ENCODE measurements at places on chromosomes 5 and 9.

DNA sequence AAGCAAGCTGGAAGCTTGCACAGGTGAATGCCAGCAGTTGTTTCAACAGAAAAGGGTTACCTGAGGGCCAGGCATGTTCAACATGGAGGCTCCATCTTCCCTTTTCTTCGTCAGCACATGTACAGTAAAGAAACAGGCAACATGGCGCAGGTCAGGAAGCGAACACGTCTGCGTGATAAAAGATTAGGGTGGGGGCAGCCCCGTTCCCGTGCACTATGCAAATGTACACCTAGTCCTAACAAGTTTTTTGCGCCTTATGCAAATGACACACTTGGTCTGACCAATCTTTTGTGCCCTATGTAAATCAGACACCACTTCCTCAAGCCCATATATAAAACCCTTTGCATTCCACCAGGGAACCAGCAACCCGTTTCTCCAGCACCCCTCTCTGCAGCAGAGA lies 452.1 kb upstream of the PTPRD start:
- peak; percentile 3 for DNase-seq

DNA sequence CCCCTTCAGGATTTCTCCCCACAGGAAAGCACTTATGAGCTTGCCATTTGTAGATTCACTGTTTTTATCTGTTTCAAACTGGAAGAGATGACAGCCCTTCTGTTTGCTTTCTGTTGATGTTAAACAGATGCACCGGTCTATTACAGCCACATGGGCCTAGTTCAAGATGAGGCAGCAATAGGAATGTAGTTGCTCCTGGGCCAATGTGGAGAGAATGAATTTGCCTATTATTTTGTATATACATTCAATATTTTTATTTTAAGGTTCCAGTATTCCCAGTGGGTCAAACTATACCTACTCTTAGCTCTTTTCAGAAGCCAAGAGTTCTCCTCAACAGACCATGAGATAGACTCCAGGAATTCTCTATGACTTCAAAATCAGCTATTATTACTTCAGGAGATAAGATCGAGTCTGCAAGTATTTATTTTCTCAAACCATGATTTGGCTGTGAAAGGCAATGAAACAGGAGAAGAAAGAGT lies 461.6 kb downstream of the RASEF start:
- no peak for DNase-seq

DNA sequence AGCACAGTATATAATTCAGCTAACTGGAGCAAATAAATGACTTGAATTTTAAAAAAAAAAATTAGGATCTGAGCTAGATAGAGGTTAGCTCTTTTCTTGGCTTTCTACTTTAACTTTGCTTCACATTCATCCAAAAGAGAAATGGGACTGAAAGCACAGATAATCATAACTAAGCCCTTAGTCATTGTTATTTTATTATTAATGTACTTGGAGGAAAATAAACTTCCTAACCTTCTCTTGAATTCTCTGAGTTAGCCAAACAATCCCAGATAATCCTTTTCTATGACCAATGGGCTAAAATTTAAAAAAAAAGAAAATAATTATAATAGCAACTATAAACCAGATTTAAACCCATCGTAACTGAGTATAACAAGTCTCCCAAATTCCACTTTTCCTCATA lies 57.6 kb upstream of the RASA1 start:
- DNase-seq = no peak

- DNase-seq = no peak
Observed at GRCh38 chr9:134370213-134370492, 43.9 kb downstream of the RXRA start.

- DNase-seq = no peak
Observed at GRCh38 chr9:128106181-128106939, 21.2 kb downstream of the PTGES2 start.

GRCh38 chr5:14337593-14337992 lies 194.5 kb downstream of the TRIO start:
- no peak for DNase-seq

- no peak for DNase-seq
Observed at GRCh38 chr9:137055385-137056364, 1.8 kb upstream of the ENTPD2 start.

DNA sequence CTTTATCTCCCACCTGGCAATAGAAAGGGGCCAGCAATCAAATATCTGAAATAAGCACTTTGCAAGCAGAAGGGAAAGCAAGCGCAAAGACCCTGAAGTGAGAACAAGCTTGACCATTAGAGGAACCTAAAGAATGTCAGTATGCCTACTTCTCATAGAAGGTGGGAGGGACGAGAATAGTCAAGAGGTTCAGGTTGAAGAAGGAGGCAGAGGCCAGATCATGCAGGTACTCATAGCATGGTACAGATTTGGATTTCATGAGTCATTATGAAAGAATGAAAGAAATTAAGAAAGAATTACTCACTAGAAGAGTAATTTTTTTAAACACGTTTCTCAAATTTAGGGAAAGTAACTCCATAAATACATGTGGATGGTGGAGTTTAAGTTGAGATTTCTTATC lies 33.7 kb downstream of the MCTP1 start:
- DNase-seq = no peak

DNA sequence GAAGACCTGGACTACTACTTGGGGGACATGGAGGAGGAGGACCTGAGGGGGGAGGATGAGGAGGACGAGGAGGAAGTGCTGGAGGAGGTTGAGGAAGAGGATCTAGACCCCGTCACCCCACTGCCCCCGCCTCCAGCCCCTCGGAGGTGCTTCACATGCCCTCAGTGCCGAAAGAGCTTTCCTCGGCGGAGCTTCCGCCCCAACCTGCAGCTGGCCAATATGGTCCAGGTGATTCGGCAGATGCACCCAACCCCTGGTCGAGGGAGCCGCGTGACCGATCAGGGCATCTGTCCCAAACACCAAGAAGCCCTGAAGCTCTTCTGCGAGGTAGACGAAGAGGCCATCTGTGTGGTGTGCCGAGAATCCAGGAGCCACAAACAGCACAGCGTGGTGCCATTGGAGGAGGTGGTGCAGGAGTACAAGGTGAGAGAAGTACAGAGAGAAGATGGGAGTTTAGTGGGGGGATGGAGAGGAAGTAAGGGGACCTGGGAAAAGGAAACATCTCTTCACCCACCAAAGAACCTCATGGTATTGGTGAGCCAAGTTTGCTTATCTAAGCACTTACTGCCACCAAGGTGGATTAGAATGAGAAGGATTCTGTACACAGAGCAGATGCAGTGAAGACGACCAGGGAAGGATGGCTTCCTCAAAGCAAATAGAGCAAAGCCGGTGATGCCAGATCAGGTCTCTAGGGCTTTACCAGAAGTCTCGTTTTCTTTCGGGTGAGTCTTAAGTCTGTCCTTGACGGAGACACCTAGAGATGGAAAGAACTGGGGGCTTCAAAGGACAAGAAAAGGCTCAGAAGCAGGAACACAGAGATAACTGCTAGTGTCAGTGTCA lies 1.5 kb downstream of the TRIM41 start:
- no peak for DNase-seq

DNA sequence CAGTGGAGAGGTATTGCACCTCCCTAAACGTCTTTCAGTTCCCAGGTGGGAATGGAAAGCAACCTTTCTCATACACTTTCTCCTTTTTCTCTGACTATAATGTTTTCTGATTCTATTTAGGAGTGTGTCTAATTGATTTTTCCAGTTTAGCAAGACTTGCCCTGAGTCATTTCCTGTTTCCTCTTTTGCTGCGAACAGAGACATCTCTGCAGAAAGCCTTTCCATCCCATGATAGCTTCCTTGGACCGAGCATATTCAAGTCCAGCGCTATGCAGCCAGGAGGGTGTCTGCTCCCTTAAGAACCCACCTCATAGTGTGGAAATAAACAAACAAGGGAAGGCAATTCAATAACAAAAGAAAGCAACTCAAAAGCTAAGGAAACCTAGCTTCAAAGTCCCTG lies 60.0 kb upstream of the CDH6 start:
- DNase-seq = no peak

- DNase-seq = no peak
Observed at GRCh38 chr5:54745599-54745998, 228.0 kb downstream of the SNX18 start.

DNA sequence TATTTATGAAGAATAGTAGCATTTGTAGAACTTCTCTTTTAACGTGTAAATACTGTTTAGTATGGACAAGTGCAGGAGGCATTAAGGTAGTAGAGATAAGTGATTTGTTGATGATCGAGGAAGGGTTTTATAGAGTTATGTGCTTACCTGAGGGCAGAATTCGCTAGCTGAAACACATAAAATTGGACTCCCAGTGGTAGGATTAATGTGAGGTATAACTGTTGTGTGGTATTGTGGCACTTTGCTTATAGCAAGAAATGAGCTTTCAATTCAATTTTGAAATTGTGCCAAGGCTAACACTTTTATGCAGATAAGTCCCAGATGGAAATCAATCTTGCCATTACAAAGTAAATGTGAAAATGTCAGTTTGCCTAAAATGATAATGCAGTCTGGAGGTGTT lies 1.2 kb downstream of the AP3S1 start:
- no peak for DNase-seq

GRCh38 chr5:143652108-143652700 lies 159.8 kb upstream of the HMHB1 start:
- DNase-seq = no peak

DNA sequence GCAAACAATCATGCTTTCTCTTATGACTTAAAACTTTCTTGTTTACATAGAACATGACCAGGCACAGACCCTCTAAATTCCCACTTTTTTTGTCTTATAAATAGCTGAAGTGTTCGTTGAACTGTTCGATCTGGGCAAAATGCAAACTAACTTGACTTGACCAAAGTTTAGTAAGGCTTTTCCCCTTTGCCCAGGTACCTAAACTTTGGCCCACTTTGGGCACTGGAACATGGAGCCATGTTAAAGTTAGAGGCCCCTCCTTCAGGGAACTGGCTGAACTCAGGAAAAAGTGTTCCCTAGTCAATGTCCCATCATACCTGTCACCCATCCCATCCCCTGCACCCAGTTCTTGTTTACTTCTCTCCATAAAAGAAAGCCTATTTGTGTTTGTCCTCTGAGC lies 9.4 kb upstream of the AMACR start:
- DNase-seq = no peak

- DNase-seq = no peak
Observed at GRCh38 chr5:93894601-93895354, 153.4 kb upstream of the POU5F2 start.

DNA sequence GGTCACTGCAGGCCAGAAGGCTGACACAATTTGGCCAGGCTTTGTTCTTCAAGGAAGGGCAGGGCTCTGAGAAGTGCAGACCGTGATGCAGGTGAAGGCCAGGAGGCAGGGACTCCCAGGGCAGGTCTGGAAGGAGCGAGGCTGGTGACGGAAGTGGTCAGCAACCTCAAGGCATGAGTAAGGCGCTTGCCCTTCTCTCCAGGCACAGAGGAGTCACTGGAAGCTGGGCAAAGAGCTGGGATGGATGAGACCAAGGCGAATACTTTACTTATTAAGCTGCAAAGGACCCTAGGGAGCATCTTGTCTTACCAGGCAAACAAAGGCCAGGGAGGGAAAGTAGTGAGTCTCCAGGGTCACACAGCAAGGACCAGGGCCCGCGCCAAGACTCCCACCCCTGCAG lies 18.6 kb downstream of the IRF1 start:
- no peak for DNase-seq

GRCh38 chr5:6394429-6395101 lies 16.2 kb upstream of the MED10 start:
- no peak for DNase-seq

All from HEK293T (cell line).